Activated CD4-positive, alpha-beta T cell treated with anti-CD3 and anti-CD28 coated beads, Interleukin-2, amount 50 U/mL, for 24 hours (primary cell): ENCODE measurements at places on chromosomes 6 and 20.

DNA sequence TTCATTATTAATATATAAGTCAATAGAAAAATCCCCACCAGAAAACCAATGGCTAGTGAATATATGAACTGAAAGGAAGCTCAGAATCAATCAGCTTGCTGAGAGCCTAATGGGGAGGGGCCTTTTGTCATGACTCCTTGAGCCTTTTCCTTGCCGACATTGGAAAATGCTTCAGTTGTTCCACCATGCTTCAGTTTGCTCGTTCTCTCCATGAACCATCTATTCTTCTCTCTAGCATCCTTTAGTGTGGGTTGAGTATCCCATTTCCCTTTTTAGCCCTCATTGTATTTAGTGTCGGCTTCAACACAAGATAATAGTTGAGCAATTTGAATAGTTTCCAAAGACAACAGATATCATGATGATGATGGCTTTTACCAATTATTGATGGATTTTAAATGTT is 139.9 kb downstream of the ADGRG6 start:
- DNase-seq: no peak

- no peak for DNase-seq
Measured at GRCh38 chr6:105445481-105445880, 42.6 kb upstream of the PREP start.

GRCh38 chr20:47524015-47524784 is 22.5 kb downstream of the NCOA3 start:
- DNase-seq: no peak

DNA sequence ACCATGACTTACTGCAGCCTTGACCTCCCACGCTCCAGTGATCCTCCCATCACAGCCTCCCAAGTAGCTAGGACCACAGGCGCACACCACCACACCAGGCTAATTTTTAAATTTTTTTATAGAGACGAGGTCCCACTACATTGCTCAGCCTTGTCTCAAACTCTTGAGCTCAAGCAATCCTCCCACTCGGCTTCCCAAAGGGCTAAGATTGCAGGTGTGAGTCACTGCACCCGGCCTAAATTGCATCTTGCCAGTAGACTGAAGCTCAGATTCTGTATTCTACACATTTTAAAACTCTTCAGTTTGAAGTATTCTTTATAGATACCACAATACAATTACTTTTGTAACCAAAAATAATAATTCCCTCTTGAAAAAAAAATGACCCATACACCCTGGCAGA is 11.4 kb downstream of the NUDT3 start:
- DNase-seq: no peak

DNA sequence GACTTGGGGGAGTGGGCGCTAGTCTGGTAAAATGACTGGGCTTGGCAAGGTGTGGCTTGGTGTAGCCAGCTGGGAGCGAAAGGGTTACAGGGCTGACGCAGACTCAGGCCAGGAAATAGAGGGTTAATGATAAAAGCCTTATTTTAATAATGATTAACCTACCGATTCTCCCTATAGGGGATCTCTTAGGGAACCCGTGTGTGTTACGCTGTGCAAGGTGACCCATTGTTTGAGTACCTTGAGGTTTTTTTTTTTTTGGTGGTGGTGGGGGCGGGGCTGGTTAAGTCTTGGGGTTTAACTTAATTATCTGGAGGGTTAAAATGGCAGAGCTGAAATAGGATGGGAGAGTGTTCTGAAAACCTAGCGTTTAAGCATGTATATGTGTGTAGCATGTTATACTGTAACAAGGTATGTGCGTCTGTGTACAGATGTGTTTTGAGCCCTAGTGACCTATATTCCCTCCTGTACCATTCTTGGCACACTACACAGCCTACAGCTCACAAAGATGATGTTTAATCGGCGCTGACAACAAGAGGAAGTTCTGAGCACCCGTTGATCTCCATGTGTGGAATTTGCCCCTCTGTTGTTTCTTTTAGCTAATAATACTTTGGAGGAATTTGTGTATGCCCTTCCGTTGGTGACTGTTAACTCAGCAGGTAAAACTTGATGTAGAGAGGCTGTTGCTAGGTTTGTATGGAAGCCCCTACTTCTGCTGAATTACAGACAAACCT is 1.3 kb downstream of the CARMIL1 start:
- no peak for DNase-seq

DNA sequence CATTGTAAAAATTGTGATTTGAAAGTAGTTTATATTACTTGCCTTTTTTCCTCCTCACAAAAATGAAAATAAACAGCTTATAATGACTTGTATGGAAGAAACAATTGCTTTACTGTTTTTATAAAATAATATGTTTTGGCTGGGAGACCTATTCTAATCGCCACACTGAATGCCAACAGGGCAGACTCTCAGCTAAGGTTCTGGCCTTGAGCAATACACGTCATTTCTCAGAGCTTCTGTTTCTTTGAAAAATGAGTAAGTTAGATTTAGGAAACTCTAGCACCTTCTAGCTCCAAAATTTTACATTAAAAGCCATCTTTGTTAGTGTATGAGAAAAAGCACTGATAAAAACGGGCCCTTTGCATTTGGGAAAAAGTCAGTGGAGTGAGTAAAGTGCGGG is 166.6 kb downstream of the ARID1B start:
- DNase-seq: no peak

DNA sequence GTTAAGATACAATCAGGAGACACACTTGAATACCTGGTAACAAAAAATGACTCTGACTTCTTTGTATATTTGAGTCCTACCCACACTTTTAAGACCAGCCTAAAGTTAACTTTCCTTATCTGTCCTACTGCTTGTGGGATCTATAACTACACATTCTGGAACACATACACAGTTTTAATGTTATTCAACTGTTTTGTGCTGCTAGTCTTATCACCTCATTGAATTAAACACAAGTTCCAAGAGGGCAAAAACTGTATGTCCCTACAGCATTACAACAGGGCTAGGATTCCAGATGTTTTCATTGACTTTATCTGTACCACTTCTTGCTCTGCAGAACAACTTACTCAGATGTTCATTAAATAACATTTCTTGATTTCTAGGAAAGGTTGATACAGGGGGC is 2.8 kb downstream of the HMGN3 start:
- no peak for DNase-seq

- no peak for DNase-seq
Measured at GRCh38 chr20:41318271-41318649, 729 bp upstream of the ZHX3 start.

DNA sequence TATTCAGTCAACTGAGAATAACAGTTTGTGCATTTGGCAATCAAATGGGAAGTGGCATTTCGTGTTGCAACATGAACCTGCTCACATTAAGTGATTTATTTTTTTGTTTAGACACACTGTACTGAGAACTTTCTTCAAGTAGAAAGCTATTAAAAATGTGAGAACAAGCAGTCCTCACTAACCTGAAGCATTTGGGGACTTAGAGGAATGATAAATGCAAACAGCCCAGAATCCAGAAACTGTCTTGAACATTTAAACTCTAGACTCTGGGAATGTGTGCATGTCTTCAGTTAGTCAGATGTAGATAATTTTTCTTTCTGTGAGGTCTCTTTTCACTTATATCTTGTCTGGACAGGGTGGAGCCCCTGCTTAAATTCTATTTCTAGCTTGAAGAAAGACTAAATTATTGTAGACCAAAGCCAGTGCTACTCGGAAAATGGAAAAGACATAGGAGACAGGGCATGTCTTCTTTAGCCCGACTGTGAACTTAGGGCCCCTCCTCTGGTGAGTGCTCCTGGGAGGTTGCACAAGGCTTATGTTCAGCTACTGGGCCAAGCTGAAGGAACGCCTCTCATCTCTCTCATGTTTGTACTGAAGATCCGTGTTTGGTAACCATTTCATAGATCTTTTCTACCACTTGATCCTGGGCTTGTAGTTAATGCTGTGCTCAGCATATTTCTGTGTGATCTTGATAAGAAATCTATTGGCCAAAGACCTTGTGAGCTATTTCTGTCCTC is 70.1 kb downstream of the SLX4IP start:
- DNase-seq: no peak

DNA sequence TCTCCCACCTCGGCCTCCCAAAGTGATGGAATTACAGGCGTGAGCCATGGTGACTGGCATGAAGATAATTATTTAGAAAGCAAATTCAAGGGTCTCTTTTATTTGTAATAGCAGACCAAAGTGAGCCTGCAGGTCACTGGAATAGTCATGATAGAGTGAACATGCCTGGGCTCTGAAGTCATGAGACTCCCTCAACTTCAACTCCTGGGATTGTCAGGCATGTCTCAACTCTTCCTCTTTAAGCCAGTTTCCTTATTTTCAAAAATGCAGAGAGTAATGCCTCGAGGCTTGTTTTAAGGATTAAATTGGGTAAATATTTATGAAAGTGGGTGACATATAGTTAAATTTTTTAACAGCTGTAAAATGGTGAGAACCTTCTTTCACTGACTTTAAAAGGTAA is 22.7 kb upstream of the HECA start:
- no peak for DNase-seq

DNA sequence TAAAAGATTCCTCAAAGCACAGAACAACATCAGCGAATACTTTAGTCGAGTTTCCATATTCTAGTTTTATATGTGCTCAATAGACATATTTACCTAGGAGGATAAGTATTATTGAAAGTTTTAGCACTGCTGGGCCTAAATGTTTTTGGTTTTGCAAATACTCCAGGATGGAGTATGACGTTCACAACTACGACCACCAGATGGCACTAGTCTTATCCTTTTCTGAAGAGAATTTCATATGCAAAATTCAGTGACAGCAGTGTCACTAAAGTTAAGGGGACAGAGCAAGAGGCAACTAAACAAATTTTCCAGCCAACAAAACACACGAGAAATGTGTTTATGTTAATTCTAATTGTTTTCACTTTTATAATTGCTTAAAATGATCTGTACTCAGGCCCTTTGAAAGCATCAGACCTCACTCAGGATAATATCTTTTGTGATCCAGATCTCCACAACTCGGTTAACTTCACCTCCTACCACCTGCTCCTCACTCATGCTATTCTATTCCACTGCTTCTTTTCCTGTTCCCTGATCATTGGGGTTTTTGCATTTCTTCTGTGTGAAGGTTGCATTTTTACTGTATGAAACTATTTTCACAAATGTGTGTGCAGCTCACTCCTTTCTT is 220.8 kb downstream of the TRDN start:
- peak; percentile 24 for DNase-seq
